ENCODE measurements at places on chromosomes 16 and 17.
A peak's percentile ranks its signal among the peaks of the same experiment; 100 is the strongest.

DNA sequence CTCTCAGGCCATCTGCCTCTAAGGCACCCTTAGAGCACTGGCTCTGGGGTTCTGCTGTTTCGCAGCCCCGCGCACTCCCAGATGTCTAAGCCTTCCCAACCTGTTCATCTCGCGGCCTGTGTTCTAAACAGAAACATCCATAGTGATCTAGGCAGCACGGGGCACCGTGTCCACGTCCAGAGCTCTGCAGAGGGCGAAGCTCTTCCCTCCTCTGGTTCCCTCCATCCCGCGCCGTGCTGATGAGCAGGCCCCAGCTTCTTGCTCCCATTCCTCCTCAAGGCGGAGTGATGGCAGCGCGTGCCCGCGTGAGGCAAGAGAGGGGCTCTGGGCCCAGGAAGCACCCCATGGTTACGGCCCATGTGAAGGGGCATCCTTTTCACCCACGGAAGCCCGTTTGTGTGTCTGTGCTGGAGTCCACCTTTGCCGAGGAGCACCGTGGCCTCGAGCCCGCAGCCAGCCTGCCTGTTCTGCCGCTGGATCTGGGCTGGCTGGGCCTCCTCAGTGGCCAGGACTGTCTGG, 3.6 kb downstream of the SPIRE2 start:
- DNase-seq = no peak

GRCh38 chr16:66660422-66661209, 35.9 kb downstream of the CMTM4 start:
- peak; percentile 95 for DNase-seq

- no peak for DNase-seq
These were observed 38.1 kb upstream of the VPS4A start for GRCh38 chr16:69273009-69273408.

DNA sequence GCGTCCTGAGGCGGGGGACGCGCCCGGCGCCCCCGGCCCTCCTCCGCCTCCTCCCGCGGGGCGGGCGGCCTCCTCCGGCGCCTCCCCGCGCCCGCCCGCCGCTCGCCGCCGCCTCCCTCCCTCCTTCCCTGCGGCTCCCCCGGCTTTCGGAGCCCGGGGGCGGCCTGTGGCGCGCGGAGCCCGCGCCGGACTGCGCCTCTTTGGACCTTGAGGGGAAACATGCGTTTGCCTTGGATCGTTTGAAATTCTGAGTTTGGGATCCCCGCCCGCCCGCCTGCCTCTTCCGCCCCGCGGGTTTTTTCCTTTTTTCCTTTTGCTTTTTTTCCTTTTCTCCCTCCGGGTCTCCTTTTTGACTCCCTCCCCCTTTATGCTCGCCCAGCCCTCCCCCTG, 390 bp downstream of the ZNRF1 start:
- DNase-seq = no peak

DNA sequence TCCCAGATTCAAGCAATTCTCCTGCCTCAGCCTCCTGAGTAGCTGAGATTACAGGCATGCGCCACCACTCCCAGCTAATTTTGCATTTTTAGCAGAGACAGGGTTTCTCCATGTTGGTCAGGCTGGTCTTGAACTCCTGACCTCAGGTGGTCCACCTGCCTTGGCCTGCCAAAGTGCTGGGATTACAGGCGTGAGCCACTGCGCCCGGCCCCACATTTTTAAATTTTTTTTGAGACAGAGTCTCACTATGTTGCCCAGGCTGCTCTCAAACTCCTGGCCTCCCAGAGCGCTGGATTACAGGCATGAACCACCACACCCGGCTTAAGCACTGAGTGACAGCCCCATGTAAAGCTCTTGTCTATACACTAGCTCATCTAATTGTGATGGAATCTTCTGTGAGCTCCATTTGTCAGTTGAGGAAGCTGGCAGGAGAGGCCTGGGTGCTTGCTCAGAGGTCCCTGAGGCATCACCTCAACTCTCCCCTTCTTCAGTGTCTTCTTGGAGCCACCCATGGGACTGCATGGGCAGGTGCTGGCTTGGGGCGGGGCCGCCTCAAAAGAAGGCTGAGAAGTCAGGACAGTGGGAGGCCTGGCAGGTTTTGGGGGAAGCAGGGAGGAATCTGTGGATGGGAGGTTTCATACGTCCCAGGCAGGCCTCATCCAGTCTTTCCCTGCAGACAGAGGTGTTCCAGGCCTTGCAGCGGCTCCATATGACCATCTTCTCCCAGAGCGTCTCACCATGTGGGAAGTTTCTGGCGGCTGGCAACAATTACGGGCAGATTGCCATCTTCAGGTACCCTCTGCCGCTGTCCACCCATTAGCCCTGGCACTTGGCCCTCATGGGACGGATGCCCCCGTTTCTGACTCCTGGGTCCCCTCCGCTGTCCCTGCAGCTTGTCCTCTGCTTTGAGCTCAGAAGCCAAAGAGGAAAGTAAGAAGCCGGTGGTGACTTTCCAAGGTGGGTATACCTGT, 1.5 kb downstream of the THOC6 start:
- no peak for DNase-seq

- no peak for DNase-seq
These were observed 795 bp upstream of the PAQR4 start for GRCh38 chr16:2968368-2968737.

- no peak for DNase-seq
These were observed 14.7 kb downstream of the HOXB4 start for GRCh38 chr17:48563385-48563838.

- no peak for DNase-seq
These were observed 58.6 kb upstream of the SHISA6 start for GRCh38 chr17:11182430-11182829.

GRCh38 chr17:39652587-39653315, 12.4 kb upstream of the TCAP start:
- no peak for DNase-seq

- DNase-seq = no peak
These were observed 34.1 kb upstream of the CCR7 start for GRCh38 chr17:40599468-40599763.

GRCh38 chr17:9273428-9274391, 252.4 kb downstream of the NTN1 start:
- no peak for DNase-seq

DNA sequence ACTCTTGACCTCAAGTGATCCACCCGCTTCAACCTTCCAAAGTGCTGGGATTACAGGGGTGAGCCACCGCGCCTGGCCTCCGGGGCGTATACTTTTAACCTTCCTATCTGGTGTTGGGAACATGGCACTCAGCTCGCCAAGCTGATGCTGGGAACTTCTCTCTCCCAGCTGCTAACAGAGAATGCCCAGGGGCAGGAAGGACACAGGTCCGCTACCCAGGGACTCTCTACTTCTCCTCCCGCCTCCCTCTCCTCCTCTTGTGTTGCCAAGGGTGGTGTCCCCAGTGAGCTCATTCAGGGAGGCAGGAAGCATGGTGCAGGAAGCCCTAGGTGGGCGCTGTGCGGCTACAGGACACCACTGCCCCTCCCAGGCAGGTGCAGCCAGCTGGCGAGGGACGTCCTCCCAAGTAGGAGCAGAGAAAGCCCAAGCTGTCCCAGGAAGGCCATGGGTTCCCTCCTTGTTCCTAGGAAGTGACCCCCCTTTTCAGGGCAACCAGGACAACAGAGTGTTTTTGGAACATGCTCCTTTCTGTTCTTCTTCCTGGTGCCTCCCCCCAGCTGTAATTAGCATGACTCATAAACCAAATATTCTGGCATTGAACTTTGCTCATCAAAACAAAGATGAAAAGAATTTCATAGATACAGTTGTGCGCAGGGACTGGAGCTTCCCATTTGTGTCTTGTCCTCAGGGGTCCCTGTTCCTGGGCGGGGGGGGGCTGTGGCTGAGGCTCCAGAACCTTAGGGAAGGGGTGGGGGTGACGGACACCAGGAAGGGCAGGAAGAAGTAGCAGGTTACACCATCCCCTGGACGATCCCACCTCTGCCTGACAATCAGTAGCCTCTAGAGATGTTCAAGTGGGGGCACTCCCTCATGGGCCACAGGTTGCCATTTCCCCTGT, 2.7 kb downstream of the C1QTNF1 start:
- peak; percentile 72 for DNase-seq

DNA sequence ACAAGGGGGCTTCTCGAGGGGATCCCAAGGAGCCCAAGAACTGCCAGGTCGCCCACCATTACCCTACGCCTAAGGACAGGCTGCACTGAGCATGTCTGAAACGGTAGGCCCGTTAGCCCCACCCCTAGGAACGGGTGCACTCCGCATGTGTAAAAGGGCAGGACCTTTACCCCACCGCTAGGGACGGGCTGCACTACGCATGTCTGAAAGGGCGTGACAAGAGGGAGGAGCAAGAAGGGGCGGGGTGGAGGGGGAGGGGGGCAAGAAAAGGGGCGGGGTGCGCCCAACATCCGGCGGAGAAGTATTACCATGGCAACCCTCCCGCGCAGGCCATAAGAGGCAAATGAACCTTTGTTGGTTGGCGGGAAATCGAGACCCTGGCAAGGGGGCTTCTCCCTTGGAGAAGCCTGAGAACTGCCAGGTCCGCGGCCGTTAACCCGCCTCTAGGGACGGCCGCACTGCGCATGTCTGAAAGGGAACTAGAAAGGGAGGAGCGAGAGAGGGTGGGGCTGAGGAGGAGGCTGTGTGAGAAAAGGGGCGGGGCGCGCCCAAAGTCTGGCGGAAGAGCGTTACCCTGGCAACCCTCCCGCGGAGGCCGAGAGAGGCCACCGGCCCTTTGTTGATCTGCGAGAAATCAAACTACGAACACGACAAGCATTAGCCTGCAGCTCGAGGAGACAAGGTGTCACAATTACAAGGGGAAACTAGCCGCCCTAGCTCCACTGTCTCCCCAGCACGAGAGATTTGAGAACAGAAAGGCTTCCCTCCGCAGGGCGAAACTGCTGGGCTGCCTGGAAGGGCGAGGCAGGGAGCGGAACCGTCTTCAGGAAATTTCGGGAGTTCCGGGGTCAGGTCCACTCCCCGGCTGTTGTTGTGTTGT, 2046.8 kb downstream of the TP53TG3F start:
- DNase-seq = no peak

DNA sequence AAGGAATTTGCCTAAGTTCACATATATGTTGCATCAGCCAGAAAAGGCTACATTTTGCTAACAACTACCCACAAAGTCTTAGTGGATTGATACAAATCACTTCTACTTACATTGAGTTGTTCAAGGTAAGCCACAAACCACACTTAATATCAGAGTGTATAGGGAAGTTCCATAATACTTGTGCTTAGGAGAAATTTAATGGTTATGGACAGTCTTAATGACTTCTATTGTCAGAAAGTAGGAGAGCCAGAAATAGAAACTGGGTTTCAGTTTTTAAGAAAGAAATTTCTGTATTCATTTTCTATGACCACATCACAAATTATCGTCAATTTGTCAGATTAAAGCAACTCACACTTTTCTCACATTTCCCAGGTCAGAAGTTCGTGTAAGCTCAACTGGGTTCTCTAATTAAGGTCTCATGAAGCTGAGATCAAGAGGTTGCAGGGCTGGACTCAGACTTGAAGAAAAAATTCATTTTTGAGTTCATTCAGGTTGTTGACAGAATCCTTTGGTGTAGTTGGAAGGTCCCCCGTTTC, 695.7 kb downstream of the CDH11 start:
- no peak for DNase-seq

DNA sequence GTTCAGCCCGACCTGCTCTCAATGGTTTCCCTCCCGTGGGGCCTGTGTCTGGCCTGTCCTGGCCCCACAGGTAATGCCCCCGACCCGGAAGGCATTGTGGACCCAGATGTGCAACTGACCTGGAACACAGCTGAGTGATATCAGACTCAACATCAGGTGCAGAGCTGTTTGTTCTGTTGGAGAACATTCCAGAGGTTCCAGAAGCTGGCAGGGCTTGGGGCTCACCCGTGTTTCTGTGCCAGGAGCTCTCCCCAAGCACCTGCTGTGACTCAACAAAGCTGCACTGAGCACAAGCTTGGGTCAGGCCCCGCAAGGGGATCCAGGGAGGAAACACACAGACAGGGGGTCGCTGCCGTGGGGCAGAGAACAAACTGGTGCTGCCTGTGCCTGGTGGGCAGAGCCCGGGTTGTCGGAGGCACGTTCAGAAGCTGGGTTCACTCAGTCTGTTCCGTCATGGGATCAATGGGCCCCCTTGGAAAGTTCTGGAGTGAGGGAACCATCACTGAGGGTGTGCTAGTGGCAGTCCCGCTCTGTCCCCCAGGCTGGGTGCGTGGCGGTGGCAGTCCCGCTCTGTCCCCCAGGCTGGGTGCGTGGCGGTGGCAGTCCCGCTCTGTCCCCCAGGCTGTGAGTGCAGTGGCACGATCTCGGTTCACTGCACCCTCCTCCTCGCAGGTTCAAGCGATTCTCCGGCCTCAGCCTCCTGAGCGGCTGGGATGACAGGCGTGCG, 22.1 kb downstream of the HS3ST6 start:
- no peak for DNase-seq

GRCh38 chr17:57210972-57211411, 45.3 kb upstream of the MSI2 start:
- no peak for DNase-seq

DNA sequence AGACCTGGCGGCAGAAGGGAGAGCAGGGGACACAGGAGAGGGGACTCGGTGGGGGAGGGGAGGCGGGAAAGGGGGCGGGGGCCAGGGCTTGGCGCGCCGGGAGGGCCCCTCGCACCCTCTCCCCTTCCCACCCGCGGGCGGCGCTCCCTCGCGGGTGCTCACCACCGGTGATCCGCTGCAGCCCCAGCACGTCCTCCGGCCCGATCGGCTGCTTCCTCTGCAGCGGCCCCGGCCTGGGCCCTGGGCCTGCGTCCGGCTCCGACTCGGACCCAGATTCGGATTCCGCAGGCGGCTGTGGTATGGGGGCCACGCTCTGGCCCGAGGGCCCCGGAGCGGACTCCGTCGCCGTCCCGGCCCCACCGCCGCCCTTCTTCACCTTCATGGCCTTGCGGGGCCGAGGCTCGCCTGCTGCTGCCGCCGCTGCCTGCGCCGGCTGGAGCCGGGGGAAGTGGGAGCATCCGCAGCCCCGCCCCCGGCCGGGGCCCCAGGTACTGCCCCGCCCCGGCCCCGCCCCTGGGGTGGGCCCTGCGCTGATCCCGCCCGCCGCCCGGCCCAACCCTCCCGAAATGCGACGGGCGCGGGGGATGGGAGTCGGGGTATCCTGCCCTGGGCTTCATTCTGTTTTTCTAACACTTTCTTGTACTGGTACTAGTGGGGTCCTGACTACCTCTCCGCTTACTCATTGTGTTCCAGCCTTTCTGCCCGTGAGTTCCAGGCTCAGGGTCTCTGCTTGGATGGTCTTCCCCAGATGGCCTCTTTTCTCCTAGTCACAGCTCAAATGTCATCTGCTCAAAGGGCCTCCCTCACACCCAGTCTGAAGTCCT, at the start of gene UNC119:
Gene UNC119 (minus strand): TSS at position 449 of the 824 bp plus-strand sequence. CDS start 67 bp downstream, at position 382.
- peak; percentile 45 for DNase-seq

Data from kidney glomerular epithelial cell (primary cell).